ENCODE measurements at places on chromosomes 3 and 15.

GRCh38 chr15:63238796-63239195, 38.6 kb upstream of the APH1B start:
- DNase-seq, result no peak

- DNase-seq, result no peak
Measured at GRCh38 chr3:170047133-170047404, 9.3 kb downstream of the GPR160 start.

DNA sequence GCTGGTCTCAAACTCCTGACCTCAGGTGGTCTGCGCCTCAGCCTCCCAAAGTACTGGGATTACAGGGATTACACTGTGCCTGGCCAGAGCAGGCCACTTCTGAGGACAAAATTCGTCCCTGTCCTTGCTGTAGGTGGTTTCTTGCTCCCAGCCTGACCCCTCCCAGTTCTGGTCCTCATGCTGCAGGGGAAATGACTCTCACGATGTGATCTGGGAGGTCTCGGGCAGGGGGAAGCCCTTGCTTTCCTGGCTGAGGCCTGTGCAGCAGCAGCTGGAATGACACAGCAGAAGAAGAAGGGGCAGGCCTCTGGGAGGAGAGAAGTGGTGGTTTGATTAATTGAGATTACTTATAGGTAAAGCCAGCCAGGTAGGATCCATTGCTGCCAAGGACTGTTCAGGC, 39.3 kb downstream of the MEGF11 start:
- DNase-seq, result no peak

DNA sequence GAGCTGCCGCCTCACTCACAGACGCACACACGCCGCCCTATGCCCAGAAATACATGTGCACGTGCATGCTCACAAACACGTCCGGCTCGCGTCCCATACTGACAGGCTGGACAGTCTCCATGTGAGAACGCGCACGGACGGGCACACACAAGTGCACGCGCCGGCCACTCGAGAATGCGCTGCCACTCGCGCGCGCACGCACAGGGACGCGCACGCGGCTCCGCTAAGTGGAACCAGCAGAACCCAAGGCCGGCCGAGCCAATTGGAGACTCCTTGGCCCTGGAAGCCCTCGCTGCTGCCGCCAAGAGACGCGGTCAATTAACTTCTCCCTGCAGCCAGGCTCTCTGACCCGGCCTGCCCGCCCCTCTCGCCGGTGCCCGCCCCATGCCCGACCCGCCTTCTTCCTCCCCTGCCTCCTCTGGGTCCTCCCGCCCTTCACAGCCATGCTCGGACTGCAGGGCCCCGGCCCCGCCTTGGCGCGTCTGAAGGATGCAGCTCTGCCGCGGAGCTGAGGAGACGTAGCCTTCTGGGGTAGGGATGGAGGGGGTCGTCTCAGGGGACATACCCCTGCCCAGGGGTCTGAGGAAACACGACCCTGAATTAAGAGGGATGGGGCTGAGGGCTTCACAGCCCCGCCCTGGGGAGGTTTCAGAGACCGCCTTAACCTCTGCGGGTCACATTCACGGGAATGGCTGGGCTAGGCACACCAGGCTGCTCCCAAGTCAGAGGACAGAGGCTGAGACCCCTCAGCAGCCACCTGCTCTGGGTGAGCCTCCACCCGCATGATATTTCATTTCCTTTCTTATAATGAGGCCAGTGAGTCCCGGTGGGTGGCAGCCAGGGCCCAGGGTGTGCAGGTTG, 15.0 kb downstream of the PTH1R start:
- DNase-seq, result no peak

- no peak for DNase-seq
Measured at GRCh38 chr15:61364871-61365270, 135.8 kb upstream of the RORA start.

GRCh38 chr3:7428206-7428718, 567.3 kb downstream of the GRM7 start:
- no peak for DNase-seq

DNA sequence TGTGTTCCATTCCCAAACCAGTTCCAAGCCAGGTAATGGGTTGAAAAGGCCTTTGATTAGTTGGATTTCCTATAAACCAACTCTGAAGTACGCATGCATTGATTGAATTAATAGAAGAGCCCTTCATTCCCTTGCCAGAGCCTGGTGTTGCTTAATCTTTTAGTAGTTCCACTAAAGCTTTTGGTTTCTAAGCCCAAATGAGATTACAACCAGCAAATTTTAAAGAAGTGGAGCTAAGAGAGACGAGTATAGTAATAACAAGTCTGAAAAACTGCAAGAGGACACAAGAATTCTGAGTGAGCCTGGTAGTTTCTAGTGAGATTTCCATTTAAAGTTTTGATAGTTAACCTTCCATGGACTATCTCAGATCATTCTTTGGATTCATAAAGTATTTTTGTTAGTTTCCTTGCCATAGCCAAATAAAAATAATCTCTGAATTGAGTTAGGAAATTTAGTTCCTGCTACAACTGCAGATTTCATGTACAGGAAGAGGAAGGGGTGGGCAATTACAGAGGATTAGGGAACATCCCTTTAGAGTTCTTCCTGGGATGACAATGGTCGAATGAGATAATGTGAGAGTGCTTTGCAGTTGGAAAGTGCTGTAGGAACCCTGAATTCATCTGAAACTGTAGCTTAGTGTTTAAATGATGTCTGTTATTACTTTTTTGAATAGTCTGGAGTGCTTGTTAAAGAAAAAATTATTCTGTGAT, 136.8 kb downstream of the FNDC3B start:
- no peak for DNase-seq

- DNase-seq, result no peak
Measured at GRCh38 chr15:39232512-39232911, 348.4 kb upstream of the THBS1 start.

- DNase-seq, result no peak
Measured at GRCh38 chr3:14210290-14210688, 31.7 kb downstream of the LSM3 start.

All from stimulated activated CD4-positive, alpha-beta T cell treated with anti-CD3 and anti-CD28 coated beads, Interleukin-15, amount 100 ng/mL, for 1 hour (primary cell).